Femur (tissue), 1 donor: ENCODE measurements at places on chromosomes 2 and 18.
A peak's percentile ranks its signal among the peaks of the same experiment; 100 is the strongest.

DNA sequence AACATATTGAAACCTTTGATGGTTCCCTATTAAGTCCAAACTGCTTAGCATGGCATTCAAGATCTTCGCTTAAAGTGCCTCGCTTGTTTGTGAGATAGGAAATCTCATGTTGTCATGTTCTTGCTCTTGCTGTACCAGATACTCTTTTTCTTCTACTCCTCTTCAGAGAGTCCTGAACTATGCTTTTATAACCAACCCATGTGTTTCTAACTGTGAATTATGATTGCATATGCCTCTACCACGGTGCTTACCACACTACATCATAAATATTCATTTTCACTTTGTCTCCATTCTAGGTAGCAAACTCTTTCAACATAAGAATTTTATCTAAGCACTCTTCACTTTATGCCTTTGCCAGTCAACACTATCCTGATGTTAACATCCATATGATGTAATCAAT is 23.6 kb downstream of the STAT4 start:
- DNase-seq: no peak

DNA sequence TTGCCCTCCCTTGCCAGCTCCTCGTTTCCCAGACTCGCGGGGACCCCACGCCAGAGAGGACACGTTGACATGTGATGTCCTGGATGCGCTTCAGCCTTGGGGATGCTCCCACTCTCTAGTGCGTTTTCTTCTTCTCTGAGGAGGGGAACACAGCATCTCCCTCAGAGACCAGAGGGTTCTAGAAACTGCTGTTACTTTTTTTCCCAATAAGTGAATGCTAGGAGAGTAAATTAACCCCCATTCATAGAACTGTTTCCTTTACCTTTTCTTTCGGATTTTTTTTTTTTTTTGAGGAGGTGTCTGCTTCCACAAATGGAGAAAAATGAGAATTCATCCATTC is 370 bp upstream of the EFEMP1 start:
- DNase-seq: no peak

DNA sequence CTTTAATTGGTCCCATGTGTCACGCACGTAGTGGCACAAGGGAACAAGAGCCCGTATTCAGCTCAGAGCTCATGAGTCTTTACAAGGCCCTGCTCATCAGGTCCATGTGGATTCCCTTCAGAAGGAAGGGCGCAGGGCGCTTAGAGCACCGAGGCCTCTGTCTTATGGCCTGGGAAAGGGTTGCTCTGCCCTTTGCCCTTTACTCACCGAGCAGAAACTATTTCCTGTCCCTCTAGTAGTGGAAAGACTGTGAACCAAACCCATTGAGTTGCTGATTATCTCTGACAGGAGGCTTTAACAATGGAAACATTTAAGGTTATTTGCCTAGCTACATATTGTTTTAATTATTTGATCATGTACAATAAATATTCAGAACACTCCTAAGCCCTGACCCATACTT is 102.0 kb upstream of the ACAA2 start:
- no peak for DNase-seq

GRCh38 chr2:176128172-176128981 is 1.1 kb upstream of the HOXD8 start:
- peak; percentile 73 for DNase-seq

- DNase-seq: no peak
Observed at GRCh38 chr2:172415865-172416183, 11.6 kb upstream of the ITGA6 start.

- no peak for DNase-seq
Observed at GRCh38 chr2:78861546-78861945, 164.0 kb upstream of the REG3G start.

DNA sequence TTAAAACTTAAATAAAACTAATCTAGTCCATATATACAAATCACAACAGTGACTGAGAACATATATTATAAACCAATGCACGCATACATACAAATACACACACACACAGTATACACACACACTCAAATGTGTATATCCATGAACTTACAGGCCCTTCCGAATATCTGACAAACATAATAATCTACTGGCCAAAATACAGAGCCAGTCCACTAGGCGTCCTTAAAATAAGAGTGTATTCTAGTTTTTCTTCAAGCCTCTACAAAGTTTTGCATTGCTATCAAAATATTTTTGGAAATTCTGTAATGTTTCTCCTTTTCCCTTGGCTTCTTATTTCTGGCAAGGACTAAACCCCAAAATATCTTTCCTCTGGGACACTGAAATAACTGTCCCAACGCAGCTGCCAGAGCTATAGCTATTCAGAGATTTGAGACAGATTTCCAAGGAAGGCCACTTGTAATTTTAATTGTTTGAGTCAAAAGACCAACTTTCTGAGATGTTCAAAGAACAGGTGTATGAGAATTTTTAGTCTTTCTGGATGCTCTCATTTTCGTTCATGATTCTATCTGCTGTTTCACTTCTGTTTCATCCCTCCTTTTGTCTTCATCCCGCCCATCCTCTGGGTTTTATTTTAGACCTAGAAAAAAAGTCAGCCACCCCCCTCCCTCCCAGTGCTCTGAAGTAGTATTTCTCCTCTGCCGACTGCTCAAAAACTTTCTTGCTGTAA is 24.1 kb upstream of the SP3 start:
- DNase-seq: no peak

DNA sequence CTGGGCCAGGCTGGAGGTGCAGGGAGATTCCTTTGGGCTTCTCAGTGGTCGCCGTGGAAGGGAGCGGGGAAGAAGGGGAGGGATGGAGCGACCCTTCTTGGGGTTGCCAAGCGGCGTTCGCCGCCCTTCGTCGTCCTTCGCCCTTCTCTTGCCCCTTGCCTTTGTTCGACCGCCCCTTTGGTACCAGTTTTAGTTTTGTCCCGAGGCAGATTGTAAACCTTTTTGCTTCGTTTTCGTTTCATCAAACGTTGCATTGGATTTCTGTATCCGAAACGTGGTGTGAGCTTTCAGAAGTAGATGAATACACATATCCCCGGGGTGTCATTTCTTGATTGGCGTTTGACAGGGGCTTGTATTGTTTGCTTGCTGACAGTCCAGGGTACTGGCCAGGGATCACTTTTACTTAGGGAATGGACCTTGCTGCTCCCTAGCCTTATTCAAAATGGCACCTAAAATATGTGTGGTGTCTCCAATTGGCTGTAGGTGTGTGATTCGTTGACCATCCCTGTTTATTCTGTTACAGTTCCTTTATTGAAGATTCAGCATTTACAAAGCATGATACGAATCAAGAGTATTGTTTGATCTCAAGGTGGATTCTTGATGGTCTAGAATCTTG is 788 bp downstream of the USP14 start:
- DNase-seq: peak; percentile 19

- DNase-seq: no peak
Observed at GRCh38 chr2:206250041-206250897, 24.2 kb upstream of the ZDBF2 start.

DNA sequence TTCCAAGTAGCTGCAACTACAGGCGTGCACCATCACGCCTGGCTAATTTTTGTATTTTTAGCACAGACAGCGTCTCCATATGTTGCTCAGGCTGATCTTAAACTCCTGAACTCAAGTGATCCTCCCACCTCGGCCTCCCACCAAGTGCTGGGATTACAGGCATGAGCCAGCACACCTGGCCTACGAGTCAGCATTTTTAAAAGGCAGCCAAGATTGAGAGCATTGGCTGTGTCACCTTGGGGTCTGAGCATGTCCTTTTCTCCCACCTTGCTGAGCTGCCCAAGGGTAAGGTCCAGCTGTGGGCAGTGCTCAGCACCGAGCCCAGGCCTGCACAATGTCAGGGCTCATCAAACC is 142.8 kb upstream of the LMAN1 start:
- peak; percentile 62 for DNase-seq

GRCh38 chr2:151632993-151633565 is 101.2 kb downstream of the NEB start:
- no peak for DNase-seq

- DNase-seq: no peak
Observed at GRCh38 chr2:122368576-122369243, 613.3 kb downstream of the TSN start.

GRCh38 chr2:37886745-37887144 is 38.3 kb upstream of the RMDN2 start:
- no peak for DNase-seq

DNA sequence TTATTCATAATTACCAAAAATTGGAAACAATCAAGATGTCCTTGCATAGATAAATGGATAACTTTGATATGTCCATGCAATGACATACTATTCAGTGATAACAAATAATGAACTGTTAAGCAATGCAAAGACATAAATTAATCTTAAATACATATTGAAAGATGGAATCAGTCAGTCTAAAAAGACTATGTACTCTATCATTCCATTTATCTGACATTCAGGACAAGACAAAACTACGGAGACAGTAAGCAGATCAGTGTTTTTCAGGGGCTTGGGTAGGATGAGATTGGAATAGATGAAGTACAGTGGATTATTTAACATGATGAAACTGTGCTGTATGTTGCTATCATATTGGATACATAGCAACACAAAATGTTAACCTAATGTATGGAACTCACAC is 21.3 kb upstream of the ZNF804A start:
- DNase-seq: no peak

GRCh38 chr2:216863946-216864345 is 4.1 kb upstream of the TNP1 start:
- no peak for DNase-seq

DNA sequence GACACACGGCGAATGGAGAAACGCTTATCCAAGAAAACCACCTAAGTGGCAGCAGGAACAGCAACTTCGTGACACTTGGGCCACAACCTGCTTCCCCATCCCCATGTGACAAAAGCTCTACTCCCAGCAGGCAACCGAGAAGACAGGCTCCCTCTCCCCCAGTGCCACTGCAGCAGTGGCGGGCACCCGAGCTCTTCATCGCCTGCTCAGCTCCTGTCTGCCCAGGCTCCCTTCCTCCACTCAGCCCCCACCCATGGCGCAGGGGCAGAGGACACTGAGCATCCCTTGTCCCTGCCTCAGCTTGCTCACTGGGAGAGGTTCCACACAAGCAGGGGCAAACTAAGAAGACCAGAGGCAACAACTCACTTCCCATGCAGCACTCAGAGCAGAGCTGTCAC is 22.9 kb downstream of the SLC66A2 start:
- DNase-seq: no peak

GRCh38 chr2:101948625-101949155 is 43.1 kb upstream of the IL1R2 start:
- no peak for DNase-seq

DNA sequence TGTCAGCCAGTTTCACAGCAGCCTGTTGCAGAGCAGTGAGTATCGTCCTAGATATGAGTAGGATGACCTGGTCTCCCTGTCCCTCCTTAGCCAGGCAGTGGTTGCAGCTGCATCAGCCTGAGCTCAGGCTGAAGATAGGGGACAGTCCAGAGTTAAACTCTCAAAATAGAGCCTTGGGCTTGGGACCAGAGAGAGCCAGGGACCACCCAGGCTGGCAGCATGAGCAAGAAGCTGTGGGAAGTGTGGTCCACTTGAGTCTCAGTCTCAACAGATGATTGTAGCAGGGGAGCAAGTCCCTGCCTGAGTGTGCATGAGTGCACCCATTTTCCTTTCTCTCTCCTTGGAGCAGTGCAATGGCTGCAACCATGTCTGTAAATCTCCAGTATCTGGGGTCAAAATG is 38.0 kb upstream of the TACR1 start:
- no peak for DNase-seq

- no peak for DNase-seq
Observed at GRCh38 chr2:70566464-70566863, 12.8 kb upstream of the TGFA start.

DNA sequence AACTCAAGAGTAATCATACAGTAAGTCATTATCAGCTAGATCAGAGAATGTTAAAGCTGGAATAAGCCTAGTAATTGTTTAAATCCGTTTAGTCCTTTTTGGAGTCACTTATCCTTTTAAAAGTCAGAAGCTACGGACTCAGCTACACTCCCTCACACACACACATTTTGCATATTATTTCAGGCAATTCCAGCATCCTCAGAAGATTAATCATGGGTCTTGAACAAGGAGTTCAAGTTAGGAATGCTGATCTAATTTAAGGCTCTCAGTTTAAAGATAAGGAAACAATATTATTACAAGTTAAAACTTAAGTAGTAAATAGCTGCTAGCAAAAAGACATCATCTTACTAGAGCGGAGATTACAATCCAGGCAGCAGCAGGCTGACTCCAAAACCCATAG is 74.3 kb downstream of the GTF3C3 start:
- DNase-seq: no peak

DNA sequence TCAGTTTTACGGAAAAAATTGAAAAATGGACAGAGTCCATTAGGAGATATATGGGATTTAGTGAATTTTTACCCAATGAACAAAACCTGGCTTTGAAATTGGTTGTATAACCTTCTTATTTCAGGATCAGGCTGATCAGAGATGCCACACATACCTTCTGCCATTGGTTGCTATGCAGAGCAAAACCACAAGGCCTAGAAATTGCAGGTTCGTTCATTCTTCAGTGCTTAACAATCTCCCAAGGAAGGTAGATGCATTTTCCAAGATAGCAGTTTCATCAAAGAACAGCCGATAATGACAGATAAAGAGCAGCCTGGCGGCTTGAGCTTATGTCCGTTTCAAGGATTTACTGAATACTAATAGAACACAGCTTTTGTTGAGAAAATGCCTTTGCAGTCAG is 868.8 kb downstream of the EPHA4 start:
- no peak for DNase-seq

- no peak for DNase-seq
Observed at GRCh38 chr2:237734905-237735623, 63.5 kb upstream of the RBM44 start.

DNA sequence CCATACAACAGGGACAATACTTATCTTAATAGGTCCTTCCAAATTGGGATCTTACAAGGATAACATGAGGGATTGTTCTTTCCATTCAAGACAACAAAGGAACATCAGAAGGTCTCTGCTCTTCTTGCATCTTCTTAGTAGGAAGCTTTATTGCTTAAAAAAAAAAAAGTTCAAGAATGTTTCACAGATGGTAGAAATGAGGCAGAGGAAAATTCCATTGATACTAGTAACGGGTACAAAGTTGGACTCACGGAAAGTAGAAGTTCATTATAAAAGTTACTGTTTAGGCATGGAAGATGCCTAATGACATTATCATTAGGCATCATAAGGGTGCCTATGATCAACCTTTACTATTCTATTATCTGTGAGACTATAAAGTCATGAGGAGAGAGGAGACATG is 136.2 kb downstream of the LAMA3 start:
- DNase-seq: no peak

DNA sequence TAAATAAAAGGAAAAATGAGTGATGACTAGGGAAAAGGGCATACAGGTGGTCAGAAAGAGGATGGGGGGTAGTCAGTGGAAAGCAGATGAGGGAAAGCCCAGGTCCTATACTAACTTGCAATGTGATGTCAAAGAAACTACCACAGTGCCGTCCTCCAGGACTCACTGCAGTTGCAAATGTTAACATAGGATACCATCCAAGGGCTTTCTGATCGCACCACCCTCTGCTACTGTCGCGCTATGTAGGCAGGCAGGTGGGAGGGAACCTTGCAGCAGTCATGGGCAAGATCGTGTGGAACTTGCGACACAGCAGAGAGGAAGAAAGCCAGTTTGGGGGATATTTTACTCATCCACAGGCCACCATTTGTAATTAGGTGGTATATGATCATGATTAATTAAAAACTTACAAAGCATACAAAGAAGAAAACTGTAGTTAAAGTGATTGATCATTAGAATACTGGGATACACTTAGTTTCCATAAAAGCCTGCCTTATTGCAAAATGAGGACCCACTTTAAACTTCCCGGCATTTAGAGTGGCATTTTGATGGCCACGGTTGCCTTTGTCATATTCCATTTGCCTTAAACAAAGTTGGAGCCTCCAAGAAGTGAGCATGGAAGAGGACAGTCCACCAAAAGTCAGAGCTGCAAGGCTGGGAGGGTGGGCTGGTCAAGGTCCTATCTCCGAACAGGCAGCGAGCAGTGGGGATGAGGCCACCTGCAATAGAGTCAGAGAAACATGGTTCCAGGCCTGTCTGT is 8.5 kb upstream of the ROCK2 start:
- DNase-seq: no peak
